Stimulated activated CD8-positive, alpha-beta memory T cell treated with anti-CD3 and anti-CD28 coated beads, Interleukin-15, amount 100 ng/mL, for 24 hours (primary cell): ENCODE measurements at places on chromosomes 2 and 18.

DNA sequence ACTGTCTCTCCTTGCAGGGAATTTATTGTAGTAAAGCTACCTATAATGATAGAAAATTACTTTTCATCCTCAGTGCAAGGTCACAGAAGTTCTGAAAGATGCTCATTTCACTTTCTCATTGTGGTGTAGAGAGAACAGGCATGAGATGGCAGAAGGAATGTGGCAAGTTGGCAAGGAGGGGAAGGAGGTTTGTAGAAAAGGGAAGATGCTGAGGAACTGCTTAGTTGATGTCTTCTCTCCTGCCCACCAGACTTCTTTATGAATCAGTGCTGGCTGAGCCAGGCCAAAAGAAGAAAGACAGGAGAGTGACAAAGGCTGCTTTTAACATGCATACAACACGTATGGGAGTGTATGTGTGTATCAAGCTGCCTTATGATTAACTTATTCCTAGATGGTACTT, 164.4 kb downstream of the PRPF40A start:
- no peak for DNase-seq

DNA sequence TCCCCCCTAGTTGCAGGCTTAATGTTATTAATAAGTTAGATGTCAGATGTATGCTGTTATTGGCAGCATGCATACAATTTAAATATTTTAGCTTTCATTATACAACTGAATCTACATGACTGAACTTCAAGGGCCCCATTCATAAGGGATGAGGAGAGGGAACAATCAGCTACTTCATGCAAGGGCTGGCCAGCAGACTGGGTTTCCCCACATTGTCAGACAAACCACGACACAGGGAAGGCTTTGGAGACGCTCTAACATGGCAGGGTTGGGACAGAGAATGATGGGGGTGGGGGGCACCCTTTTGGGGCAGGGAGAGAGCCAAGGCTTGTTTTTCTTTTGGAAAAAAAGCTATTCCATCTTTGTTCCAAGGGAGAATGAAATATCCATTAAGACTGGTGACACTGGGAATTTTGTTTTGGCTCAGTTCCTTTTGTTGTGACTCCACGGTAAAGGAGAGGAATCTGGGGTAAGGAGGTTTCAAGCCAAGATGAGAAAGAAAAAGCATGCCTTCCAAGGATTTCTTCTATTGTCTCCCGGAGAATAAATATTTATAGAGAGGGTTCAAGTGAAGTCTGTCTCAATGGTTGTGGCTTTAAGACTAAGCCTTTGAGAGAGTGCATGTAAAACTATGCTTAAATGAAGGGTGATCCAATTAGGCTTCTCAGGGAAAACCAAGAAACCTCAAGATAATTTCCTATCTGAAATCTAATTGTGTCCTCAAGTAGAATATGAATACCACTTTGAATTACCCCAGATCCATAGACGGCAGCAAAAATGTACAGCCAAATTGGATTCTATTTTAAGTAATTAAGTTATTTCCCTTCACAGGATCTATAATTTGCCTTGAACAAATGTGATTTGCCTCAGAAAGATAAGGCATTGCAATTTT, 5.4 kb downstream of the CXCR4 start:
- no peak for DNase-seq

- no peak for DNase-seq
Measured at GRCh38 chr2:167509586-167509985, 621.3 kb downstream of the XIRP2 start.

GRCh38 chr2:212979046-212979612, 172.3 kb downstream of the IKZF2 start:
- DNase-seq: no peak

DNA sequence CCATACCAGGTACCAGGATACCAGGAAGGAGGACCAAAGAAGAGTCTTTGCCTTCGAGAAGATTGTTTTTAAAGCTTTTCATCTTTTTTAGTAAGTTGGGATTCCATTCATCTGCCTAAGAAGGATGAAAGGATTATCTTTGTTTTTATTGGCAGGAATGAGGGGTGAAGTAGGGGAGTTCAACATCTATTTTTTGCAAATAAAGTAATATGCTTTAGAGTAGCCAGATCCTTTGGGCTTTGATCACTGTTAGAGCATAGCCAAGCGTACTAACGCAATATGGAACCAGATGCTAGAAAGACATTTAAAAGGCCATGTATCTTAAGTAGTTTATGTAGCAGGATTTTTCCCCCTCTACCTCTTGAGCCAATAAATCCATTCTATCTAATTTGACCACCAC, 133.0 kb downstream of the PRPF40A start:
- DNase-seq: no peak

GRCh38 chr2:190425221-190425866, 17.2 kb downstream of the MFSD6 start:
- no peak for DNase-seq

GRCh38 chr2:228263156-228263555, 81.7 kb upstream of the SPHKAP start:
- DNase-seq: no peak

- peak; percentile 29 for DNase-seq
Measured at GRCh38 chr18:45910405-45911023, 56.6 kb downstream of the EPG5 start.

GRCh38 chr2:235514627-235515363, 21.0 kb downstream of the AGAP1 start:
- DNase-seq: no peak

- DNase-seq: no peak
Measured at GRCh38 chr2:98015671-98016070, 19.9 kb upstream of the TMEM131 start.

DNA sequence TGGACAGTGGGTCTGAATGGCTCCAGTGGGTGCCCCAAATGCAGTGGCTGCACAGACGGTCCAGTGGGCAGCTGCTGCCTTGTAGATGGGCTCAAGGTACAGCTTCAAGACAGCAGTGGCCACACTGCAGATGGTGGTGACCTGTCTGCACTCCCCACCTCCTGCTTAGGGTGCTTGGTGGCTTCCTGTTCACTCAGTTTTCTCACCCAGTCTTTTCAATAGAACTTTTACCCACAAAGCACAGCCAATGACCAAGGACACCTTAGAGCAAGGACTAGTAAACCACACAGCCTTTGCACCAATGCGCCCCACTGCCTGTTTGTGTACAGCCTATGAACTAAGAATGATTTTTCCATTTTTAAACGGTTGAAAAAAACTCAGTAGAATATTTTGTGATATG, 34.9 kb downstream of the MEX3C start:
- DNase-seq: no peak

- no peak for DNase-seq
Measured at GRCh38 chr18:70513502-70514171, 224.8 kb downstream of the SOCS6 start.

- DNase-seq: peak; percentile 48
Measured at GRCh38 chr2:219308142-219309101, 779 bp downstream of the PTPRN start.

- no peak for DNase-seq
Measured at GRCh38 chr2:186950694-186951093, 101.7 kb upstream of the ZSWIM2 start.

DNA sequence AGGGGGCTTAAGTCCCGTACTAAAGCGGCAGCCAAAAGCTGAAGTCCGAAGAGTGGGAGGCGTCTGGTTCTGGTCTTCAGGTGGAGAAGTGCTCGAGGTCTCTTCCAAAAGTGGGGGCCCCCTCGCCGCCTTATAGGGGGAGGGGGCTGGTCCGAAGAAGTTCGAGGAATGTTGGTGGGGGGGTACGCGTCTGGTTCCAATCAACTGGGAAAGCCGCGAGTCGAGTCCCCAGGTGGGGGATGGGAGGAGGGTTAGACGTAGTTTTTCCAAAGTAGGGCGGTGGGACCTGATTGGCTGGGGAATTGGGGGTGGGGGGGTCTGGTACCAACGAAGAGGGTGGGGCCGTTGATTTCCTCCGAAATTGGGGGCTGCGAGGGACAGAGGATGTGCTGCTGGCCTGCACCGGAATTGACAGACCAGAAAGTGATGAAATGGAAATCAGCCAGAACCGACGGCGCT, 594 bp downstream of the ITM2C start:
- DNase-seq: no peak

DNA sequence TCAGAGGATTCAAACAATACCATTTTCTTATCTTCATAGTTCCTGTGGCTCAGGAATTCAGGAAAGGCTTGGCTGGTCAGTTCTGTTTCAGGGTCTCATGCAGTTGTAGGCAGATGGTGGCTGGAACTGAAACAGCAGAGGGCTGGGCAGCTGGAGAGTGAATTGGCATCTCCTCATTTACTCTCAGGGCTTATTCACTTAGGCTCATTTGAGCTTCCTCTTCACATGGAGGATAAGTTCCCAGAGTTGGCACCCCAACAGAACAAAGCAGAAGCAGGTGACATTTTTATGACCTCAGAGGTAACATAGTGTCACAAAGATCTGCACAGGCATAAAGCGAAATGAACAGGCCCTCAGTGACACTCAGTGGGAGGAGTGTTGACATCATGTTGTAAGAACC, 66.1 kb downstream of the RBBP8 start:
- DNase-seq: no peak

DNA sequence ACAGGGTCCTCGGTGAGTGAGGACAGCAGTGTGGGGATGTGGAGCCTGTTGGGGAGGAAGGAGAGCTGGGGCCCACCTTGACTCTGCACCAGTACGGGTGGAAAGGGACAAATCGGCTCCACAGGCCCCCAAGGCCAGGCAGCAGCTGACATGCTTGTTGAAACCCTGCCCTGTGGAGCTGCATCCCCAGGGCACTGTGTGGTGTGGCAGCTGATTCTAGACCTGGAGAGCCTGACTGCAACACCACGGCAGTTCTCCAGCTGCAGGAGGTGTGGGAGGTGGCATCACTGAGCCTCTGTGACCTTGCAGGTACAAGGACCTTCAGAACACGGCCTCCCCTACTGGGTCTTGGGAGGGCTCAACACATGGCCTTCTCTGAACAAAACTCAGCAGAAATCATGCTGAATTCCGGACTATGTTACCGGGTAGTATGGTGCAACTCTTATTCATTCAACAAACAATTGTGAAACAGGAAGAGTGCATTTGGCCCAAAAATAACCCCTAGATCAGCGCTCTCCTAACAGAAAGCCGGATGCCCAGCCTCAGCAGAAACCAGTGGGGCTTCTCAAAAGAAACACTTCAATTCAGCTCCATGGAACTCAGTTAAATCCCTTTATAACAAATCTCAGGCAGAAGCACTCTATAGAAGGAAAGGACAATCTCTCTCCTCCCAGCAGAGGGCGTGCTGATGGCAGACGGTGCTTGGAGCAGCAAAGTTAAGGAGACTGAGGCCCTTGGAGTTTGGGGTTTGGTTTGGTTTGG, 104.4 kb upstream of the SALL3 start:
- no peak for DNase-seq

DNA sequence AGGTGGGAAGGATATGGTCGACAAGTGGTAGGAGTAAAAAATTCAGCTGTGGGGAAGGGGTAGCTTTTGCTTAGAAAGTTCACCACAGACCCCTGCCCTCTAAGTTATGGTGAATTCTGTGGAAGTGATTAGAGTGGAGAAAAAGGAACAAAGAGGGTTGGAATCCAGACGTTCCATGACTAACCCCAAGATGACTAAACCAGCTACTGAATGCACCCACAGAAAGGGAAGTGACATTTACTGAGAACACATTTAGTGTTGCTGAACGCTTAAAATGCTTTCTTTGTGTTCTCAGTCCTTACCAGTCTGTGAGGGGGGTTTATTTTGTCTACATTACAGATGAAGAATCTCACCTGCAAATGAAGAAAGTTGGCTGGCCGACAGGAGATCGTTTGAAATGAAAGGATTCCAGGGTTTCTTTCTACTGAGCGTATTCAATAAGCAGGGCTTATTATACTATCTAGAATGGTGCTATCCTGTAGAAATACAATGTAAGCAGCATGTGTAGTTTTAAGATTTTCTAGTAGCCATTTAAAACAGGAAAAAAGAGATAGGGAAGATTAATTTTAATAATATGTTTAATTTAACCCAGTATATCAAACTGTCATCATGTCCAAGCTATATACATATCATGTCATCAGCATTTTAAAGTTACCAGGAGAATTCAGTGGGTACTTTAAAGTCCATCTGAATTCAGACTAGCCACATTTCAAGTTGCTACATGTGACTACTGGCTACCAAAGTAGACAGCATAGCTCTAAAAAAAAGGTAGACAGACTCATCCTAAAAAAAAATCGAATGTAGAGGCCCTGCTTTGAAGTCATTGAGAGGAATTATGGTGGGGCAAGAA, 60.1 kb downstream of the LIMS1 start:
- DNase-seq: no peak

DNA sequence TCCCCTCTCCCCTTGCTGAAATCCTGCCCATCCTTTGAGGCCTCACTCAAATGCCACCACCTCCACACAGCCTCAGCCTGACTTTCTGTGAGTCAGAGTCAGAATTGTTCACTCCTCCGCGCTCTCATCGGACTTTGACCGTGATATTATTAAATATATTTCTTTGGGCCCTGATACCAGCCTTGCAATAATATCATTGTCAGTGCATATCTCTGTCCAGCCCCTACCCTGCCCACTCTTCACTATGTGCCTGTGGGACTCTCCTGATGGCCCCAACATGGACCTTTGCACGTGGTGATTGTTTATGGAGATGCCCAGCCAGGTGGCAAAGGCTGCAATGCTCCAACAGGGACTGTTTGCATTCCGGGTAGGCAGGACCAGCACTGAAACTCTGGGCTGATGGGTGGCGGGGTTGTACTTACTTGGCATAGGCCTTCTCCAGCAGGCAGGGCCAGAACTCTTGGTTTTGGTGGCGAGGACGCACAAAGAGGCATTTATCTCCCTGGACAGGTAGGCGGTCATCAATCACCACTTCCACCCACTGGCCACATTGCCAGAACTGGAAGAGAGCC, 37.3 kb downstream of the CAPN13 start:
- no peak for DNase-seq

GRCh38 chr18:68714366-68714711, 569 bp downstream of the TMX3 start:
- no peak for DNase-seq

DNA sequence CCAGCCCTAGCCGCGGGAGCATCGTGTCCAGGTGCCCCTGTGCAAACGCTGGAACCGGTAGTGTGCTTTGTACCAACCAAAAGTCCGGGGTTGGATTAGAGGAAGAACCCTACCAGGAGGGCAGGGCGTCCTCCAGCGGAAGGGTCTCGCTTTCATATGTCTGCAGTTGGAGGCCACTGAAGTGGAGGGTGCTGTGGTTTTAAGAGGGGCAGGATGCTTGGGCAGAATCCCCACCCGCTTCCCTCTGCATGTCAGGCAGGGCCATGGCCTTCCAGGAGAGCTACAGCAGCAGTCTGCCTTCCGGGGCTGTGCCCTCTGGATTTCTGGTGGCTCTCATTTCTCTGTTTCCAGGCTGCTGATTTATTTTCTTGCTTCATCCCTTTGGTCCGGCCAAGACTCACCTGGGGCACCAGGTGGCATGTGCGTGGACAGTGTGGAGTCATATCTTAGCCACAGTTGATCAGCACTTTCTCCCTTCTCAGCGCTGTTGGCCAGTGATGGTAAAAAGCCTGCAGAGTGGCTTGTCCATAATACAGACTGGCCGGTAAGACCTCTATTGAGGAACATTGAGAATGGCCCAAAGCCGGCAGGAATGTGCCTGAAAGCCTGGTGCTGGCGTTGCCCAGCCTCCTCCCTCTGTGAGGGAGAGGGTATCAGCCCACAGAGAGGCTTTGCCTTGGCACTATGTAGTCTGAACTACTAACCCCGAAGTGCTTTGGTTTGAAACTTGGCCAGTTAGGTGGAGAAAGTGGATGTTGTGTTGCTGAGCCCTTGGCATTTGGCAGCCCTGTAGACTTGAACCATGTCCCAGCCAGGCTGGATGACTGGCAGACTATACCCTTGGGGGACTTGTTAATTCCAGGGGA, 1.8 kb downstream of the AGAP1 start:
- DNase-seq: no peak
